ENCODE measurements at places on chromosomes 3 and 15.

- peak; percentile 60 for DNase-seq
Observed at GRCh38 chr3:196238612-196239560, 22.6 kb downstream of the SLC51A start.

DNA sequence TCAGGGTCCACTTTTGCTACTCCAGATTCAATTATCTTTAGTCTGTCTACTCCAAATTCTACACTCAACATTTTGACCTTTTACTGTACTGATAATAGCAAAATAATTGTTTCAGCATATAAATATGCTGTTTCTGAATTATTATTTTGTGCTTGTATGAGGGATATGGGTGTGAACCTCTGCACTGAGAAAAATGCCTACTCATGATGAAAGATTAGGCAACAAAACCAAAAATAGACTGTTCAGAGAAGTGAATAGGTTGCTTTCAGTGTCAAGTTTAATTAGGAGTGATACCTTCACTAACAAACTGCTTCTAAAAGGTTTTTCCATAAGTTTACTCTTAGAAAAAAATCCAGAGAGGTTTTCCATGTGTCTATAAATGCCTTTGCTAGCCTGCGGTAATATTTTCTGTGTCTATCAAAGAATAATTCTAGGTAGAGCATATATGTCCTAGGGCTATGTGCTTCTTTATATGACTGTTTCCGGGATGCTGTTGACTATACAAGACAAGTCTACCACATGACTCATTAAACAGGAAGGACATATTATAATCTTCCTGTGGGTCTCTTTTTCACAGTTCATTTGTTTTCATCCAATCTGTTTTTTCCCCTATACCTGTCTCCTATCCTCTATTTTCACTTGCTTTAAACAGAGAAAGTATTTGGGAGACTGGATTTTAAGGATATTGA lies 218.5 kb upstream of the TTC14 start:
- DNase-seq: no peak

DNA sequence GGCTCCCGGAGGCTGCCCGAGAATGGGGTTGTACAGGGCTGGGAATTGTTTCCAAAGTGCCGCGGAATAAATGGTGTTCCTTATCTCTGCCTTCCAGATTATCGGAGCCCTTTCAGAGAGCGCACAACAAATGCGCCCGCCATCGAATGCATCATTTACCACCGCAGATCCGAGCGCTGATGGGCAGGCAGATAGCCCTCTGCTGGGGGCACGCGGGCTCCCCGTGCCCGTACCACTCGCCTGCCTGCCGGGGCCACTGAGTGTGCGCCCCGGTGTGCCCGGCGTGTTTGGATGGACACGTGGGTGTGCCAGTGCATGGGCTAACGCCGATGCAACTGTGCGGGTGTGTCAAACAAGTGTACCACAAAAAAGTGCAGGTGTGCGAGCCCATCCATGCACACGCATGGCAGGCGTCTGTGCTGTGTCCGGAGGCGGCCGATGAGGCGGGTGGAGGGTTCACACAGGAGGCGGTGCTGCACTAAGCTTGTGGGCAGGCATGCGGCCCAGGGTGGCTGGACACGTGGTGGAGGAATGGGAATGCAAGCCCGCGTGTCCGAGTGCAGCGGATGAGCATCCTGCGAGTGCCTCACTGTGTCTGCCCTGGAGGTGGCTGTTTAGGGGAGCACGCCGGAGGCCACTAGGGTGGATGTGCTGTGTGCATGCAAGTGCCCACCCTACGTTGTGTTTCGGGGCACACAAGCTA lies 3.8 kb upstream of the GATA2 start:
- DNase-seq: peak; percentile 67

DNA sequence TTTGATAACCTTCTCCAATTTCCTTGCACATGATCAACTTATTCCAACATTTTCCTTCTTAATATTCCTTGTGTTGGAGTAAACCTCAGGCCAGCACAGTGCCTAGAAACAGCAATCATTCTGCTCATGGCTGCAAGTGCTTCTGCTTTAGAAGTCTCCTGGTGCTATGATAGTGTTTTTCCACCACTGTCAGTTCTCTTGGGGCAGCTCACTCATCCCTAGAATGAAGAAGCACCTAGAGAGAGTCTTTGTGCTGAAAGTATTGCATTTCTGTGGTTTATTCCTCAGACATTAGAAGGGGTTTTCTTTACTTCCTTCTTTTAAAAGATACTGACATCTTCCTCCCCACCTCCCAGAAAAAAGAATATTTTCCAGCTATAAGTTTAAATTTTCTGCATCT lies 183.5 kb downstream of the RYR3 start:
- no peak for DNase-seq

DNA sequence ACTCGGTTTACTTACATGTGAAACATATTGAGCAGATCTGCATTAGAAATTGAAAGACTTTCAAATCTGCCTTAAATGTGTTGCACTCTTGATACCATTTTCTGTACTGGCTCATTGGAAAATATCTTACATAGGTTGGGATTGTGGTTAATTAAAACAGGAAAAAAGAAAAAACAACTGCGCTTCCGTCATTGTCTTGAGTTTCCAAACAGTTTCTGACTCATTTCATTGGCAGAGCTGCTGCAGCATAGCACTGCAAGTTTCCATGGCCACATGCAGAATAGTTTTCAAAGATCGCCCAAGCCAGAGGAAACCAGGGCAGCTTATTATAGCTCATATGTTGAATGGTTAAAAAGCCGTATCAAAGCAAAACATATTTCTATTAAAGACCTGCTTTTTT lies 446.6 kb upstream of the BCHE start:
- no peak for DNase-seq

GRCh38 chr15:94206463-94207167 lies 24.7 kb upstream of the MCTP2 start:
- no peak for DNase-seq

- DNase-seq: peak; percentile 67
Observed at GRCh38 chr3:79019137-79019923, 748.5 kb downstream of the ROBO1 start.

DNA sequence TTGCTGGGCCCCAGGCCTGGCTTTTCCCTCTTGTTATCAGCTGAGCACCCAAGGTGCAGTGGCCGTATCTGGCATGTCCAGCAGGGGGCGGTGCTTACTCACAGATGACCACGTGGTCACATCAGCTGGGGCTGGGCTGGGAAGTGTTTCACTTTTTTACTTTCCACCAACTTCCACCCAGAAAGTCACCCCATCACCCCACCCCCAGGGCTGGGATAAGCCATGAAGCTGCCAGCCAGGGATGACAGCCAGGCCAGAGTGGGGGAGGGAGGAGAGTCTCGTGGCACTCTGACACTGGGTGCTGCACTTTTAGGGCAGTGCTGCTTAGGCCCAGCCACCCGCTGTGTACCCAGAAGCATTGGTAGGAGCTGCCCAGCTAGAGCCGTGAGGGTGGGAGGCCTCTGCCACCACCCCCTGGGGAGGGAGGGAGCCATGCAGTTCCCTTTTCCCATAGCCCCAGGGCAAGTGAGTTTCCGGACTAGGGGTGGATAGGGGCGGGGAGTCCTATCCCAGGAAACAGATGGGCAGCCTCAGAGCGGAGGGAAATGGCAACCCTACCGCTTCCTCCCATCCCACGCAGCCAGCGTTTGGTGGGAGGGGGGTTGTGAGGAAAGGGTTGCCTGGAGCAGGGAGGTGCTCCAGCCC lies 6.1 kb downstream of the PPCDC start:
- peak; percentile 96 for DNase-seq

GRCh38 chr3:194072097-194072428 lies 63.9 kb upstream of the HES1 start:
- DNase-seq: no peak

GRCh38 chr3:33537133-33537532 lies 96.9 kb upstream of the UBP1 start:
- peak; percentile 50 for DNase-seq

GRCh38 chr15:48061605-48062004 lies 59.2 kb upstream of the SLC24A5 start:
- no peak for DNase-seq

GRCh38 chr3:116863822-116864589 lies 154.4 kb downstream of the TUSC7 start:
- DNase-seq: no peak

GRCh38 chr15:60722328-60723112 lies 243.6 kb upstream of the ICE2 start:
- no peak for DNase-seq

- DNase-seq: peak; percentile 19
Observed at GRCh38 chr15:101320501-101321052, 25.5 kb upstream of the SNRPA1 start.

GRCh38 chr3:131031660-131032059 lies 5.0 kb downstream of the NEK11 start:
- no peak for DNase-seq

DNA sequence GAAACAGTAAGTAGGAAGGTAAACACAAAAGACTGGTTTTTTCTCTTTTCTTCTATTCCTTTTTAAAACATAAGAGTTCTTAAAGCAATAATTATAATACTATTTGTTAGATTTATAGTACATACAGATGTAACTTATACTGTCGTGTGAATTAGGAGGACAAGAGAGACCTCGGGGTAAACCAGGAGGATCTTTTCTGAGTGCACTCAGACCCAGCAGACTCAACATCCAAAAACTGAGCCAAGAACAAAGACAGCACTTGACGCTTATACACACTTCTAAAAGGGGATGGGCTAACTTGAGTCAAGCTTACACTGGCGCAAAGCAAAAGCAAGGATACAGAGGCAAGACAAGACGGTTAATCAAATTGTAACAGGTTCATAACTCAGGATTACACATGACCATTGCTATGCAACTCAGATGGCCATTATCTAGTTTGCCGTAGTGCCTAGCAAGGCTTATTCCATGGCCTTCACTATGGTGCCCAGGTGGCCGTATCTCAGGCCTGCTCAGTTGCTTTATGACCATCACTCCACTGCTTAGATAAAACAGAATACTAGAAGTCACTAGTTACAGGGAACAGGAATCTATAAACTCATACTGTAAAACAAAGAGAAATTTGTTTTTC lies 18.6 kb downstream of the MTHFS start:
- DNase-seq: peak; percentile 35

- DNase-seq: peak; percentile 29
Observed at GRCh38 chr3:36678216-36679013, 85.9 kb downstream of the DCLK3 start.

GRCh38 chr3:168124791-168125190 lies 29.1 kb upstream of the GOLIM4 start:
- DNase-seq: no peak

DNA sequence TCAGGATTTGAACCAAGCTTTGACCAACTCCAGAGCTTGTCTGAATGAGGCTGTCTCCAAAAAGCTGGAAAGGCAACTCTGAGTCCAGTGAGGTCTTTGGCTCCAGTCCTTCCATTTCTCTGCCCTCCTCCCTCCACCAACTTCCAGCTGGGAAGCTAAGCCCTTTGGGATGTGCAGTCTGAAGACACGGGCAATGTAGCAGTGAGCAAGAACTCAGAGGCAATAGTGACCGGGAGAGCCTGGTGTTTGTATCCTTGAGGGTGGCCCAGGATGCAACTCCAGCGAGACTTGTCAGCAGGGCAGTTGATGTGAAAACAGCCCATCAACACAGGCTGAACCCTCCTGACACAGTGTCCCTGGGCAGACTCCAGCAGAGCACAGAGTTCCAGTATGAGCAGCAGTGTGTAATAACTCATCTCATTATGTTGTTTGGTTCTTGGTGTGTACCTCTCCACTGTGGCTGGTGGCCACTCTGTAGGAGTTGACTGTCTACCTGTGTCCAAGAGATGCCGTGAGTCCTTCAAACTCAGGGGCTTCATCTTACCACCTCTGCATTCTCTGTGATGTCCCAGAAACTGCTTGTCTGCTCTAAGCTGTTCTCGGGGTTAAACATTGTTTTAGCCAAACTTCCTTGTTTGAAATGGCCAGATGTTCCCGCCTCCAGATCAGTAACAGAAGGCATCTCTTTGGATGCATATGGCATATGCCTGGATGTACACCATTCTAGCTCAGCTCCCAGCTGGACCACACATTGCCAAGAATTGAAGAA lies 6.6 kb downstream of the CDCP1 start:
- no peak for DNase-seq

DNA sequence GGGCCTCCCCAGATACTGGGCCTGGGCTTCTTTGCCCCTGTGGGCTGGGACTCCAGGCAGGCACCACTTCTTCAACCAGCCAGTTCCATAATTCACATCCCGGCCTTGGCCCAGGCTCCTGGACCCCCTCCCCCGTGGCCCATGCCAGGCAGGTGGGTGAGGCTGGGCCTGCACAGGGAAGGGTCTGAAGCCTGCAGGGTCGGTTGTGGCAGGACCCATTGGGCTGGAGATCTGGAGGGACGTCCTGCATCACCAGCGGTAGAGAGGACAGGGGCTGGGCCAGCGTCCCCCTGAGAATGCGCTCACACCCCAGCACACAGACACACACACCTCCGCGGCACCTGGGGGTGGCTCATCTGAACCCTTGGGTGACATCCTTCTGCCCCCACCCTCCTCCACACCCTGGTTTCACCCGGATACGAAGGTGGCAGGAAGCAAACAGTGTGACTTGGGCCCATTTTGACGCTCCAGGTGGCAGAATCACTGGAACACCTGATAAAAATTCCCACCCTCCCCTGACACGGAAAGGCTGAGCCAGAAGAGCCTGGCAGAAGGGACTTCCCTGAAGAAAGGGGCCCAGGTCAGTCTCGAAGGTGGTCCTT lies 15.4 kb downstream of the ZDHHC19 start:
- no peak for DNase-seq

DNA sequence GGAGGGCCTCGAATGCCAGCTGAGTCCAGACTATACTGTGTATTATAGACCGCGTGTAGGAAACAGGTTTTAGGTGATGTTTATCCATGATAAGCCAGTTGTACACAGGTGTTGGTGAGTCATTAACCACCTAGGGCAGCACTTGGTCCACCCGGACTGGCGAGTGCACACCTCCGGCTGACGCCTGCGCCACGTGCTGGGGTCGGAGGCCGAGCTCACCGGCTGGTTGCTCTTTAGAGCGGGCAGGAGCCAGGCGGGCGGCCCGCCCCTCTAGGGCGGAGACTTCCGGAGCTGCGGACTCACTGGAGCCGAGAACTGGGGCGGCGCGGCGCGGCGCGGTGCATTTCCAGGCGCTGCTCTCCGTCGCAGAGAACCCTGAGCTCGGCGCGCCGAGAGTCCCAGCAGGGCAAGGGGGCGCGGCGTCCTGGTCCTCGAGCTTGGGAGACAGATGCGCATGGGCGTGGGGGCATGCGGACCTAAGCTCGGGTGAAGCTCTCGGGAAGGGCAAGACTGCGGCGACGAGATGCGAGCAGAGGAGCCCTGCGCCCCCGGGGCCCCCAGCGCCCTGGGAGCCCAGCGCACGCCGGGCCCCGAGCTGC lies at the start of gene ESYT3:
Gene ESYT3, plus strand, starts transcription at position 341 of the 599 bp plus-strand sequence. Its CDS starts 183 bp downstream, at position 524.
- DNase-seq: peak; percentile 54

GRCh38 chr3:84318273-84318809 lies 640.4 kb upstream of the CADM2 start:
- DNase-seq: no peak

- no peak for DNase-seq
Observed at GRCh38 chr3:112650482-112650881, 9.5 kb upstream of the CCDC80 start.

GRCh38 chr3:116770815-116771450 lies 61.4 kb downstream of the TUSC7 start:
- DNase-seq: peak; percentile 77

GRCh38 chr15:63601026-63601703 lies 4.0 kb downstream of the FBXL22 start:
- DNase-seq: peak; percentile 65

Measured in erythroblast (primary cell).